ENCODE measurements at places on chromosomes 5 and 9.

DNA sequence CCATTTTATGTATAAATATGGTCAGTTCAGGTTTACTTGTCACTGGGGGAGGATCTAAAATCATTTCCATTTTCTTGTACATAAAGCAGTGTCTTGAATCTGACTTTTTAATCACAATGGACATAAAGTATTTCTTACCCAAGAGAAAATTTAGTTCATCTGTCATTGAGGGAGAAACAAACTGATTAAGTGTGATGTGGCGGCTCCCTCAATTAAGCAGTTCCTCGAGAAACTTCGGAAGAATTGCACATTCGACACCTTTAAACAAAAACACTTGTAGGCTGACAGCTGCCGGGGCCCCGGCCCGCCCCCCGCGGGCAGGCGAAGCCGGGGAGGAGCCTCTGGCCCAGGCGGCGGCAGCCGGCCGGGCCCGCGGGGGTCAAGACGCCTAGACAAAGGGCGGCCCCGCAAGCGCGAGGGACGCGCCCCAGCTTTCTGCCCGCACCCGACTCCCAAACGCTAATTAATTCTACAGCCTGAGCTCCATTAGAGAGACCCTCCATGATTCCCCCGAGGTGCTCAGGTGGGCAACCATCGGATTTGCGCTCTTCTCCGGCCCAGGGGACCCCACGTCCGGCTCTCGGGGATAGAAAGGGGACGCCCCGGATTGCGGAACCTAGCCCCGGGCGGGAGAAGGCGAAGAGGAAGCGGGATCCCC lies 750 bp downstream of the TRIM36 start:
- peak; percentile 15 for DNase-seq

DNA sequence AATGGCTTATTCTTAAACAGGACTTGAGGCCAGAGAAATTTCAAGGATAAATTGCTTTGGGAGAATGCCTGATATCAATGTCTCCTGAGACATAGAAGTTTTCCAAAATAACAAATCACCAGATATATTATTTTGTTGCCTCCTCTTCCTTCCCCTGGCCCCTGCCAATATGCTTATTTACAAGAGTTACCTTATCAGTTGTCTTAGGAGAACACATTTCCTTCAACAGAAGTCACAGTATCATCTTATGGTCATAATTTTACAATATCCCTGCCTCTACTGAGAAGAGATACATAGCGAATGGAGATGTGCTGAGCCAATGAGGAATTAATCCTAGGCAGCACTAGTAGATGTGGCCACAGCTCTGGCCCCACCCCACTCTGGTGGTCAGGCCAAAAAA lies 43.1 kb downstream of the TMEM252 start:
- no peak for DNase-seq

DNA sequence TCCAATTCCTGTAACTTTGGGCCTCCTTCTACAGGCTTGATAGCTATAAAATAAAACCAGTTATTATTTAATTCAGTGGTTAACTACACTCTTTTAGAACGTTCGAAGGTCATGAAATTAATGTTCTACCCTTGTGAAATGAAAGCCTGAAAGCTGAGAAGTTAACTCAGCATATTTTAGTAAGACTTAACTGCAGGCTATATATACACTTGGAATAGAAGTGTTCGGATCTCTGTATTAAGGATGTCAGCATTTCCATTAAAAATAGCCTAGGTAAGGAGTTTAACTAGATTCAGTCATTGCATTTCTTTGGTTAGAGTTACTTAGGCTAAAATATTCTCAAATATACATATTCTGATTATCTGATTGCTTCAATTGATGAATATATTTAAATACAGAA lies 229.2 kb downstream of the MRPS30 start:
- no peak for DNase-seq

GRCh38 chr5:149036168-149036567 lies 26.7 kb downstream of the SH3TC2 start:
- no peak for DNase-seq

GRCh38 chr9:121785673-121786542 lies 134.5 kb downstream of the DAB2IP start:
- DNase-seq: no peak

- DNase-seq: no peak
Measured at GRCh38 chr9:125028041-125028440, 87.2 kb upstream of the GOLGA1 start.

- DNase-seq: no peak
Measured at GRCh38 chr9:124444166-124444565, 6.1 kb upstream of the ADGRD2 start.

GRCh38 chr5:147507480-147508126 lies 2.3 kb downstream of the DPYSL3 start:
- no peak for DNase-seq

DNA sequence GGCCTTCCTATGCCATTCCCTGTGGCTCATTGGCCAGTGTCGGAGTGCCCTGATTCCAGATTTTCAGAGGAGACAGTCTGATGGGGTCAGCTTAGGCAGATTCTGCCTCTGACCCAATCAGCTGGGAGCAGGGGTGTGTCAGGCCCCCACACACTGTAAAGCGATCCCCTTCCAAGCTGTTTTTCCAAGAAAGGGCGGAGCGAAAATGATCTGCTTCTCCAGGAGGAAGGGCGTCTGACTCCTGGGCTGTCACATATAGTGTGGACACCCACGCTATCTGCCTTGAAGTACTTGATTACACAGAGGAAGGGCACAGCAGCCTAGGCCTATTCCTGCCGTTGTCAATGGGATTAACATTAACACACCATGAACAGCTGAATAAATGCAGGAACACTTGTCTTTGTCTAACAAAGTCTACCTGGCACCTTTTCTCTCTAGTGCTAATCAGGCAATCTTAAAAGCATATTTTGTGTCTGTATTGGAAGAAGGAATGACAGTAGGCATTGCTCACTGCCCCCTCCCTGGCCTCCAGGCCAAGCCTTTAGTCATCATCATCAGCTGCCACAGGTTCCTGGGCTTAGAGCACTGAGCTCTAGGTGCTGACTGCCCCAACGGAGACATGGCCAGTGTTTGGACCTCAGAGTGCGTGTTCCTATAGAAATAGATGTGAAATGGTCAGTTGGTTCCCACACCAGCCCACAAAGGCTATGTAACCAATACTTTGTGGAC lies 218.7 kb downstream of the MELK start:
- no peak for DNase-seq

DNA sequence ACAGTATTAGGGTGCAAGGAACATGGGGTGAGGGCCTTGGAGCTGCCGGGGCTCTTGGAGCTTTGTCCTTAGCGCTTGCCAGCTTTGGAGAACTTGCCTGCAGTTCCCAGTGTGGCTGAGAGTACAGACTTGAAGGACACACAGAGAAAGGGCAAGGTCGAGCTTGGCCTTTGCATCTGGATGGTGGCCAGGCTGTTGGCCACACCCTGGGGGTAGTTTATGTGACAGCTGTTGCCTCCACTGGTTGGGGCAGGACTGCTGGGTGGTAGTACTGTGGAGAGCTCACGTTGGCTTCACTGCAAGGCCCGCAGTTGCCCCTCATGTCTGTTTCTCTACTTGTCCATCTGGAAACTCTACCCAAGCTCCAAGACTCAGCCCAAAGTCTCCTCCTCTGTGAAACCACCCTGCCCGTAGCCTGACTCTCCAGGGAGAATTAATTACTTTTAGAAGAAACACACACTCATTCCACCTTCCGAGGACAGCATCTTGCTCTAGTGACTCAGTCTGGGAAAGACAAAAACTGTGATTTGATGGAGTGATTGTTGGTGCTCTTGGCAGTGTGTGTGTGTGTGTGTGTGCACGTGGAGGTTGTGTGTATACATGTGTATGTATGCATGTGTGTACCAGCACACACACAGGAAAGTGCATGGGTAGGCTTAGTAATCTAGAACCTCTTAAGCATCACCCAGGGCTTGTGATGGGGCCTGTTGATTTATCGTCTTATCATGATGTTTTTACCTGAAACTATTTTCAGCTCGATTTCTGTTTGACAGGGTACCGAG lies 57.8 kb downstream of the TENT4A start:
- DNase-seq: no peak

DNA sequence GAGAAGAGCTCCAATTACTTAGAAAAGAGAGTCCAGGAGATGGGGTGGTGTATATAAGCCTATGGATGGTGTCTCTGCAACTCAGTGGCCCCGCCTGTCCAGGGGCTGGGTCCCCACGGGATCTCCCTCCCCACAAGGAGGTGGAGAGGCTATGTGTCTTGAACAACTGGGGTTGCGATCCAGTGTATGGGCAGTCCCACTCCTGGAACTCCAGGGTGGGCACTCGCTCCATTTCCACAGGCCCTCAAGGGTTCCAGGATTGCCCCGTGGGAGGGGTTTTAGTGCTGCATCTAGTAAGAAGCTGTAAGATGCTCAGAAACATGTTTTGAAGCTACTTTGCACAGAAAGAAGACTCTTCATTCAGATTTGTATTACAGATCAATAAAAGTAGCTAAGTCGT lies 558 bp upstream of the SMAD5 start:
- DNase-seq: no peak

DNA sequence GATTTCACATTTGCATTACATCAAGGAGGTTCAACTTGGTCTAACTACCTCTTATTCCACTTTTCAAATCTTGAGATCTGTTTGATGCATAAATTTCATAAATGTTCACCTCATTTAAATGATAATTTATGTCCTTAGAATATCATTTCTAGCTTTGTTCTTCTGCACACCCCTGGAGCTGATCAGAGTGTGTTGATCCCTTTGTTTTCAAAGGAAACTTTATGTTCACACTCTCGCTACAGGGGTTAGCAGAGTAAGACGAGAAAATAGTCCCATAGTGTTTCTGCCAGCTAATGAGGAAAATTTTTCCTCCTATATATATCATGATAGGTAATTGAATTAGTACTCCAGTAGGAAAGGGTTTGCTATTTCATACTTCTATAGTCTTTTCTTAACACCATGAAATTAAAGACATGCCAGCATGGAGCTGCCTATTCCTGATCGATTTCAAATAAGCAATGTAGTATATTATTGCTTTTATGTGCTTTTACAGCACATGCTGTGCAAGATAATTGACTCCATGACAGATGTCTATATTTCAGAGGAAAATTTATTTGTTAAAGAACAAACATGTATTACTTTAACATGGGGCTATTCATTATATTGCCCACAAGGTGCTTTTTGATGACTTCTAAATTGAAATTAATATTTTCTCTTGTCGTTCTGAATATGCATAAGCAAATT lies 4.8 kb upstream of the PAM start:
- no peak for DNase-seq

- DNase-seq: no peak
Measured at GRCh38 chr5:1883120-1883924, 597 bp upstream of the IRX4 start.

- peak; percentile 50 for DNase-seq
Measured at GRCh38 chr9:15642369-15642962, 89.6 kb downstream of the CCDC171 start.
